ENCODE measurements at places on chromosomes 3 and 15. TPM values are rescaled to one million over a fixed set of nuclear protein-coding genes. Genes with fewer than 3 reads are reported as not detected.

GRCh38 chr15:74730619-74731316, 5.4 kb upstream of the CYP1A1 start:
- peaks cover 20% of the 10 kb centered on the region for H3K27me3 ChIP-seq
- H3K27ac ChIP-seq = no peak overlapping the region
- no peaks in the 10 kb centered on the region for H3K36me3 ChIP-seq
- no peak overlapping the region for H3K4me3 ChIP-seq

LYSMD2 gene
- total RNA-seq = 16.8 TPM

TMCO5A gene
- total RNA-seq = not detected

DNA sequence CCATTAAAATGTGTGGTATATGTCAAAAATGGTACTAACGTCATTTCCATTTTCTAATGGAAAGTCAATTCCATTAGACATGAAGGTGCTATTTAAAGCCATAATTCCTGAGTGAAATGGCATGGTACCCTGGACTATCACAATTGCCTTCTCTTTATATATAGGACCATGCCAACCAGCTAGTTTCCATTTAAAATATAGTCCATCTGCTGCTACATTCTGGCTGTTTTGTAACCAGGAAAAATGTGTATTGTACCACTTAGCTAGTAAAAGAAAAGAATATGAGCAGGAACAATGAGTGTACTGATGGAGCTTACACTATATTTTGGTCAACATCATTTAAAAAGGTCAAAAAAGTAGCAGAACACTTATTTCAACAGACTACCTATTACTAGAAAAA, 30.4 kb upstream of the HDC start:
- H3K4me1 ChIP-seq = no peaks in the 10 kb centered on the region
- H3K27ac ChIP-seq = no peak overlapping the region
- no peaks in the 10 kb centered on the region for H3K27me3 ChIP-seq
- H3K36me3 ChIP-seq = peaks cover 29% of the 10 kb centered on the region

- no peaks in the 10 kb centered on the region for H3K4me1 ChIP-seq
- H3K36me3 ChIP-seq = no peaks in the 10 kb centered on the region
- H3K27ac ChIP-seq = no peak overlapping the region
- peaks cover 24% of the 10 kb centered on the region for H3K27me3 ChIP-seq
- no peak for DNase-seq
Measured at GRCh38 chr3:190073264-190074008, 47.3 kb downstream of the P3H2 start.

DNA sequence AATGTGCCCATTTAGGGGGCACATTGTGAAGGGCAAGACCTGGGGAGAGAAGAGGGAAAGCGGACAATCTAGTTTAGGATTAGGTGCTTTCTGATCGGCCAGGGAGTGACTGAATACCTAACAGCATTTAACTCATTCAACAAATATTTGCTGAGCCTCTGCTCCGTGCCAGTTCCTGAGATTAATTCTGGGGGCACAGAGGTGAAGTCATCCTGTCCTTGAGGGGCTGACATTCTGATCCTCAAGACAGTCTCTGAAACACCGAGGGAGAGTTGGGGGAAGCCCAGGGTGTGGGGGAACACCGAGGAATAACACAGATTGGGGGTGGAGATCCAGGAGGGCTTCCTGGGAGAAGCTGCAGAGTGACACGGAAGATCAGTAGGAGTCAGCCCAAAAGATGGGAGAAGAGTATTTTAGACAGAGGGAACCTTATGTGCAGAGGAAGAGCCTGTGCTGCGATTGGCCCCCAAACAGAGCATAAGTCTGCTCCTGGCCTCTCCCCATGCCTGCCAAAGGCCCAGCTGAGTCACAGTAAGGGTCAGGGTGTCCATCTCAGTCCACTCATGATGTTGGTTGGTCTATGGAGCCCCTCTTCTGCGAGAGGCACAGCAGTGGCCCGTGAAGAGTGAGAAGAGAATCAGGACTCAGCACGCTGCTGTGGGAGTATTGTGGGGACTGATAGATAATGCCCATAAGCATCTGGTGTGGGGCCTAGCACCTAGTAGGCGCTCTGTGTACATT, 60.2 kb downstream of the AMOTL2 start:
- no peak overlapping the region for H3K4me3 ChIP-seq
- H3K27me3 ChIP-seq = peaks cover 24% of the 10 kb centered on the region
- no peak overlapping the region for H3K27ac ChIP-seq
- peaks cover 3% of the 10 kb centered on the region for H3K4me1 ChIP-seq
- DNase-seq = no peak
- no peaks in the 10 kb centered on the region for H3K36me3 ChIP-seq

CD200R1 gene
- total RNA-seq = 1.1 TPM

- peaks cover 17% of the 10 kb centered on the region for H3K27me3 ChIP-seq
- no peak overlapping the region for H3K27ac ChIP-seq
- H3K36me3 ChIP-seq = no peaks in the 10 kb centered on the region
- H3K4me1 ChIP-seq = peaks cover 6% of the 10 kb centered on the region
- no peak for DNase-seq
Measured at GRCh38 chr3:46876313-46877300, 914 bp upstream of the PTH1R start.
